ENCODE measurements at places on chromosomes 4 and X. TPM values are rescaled to one million over a fixed set of nuclear protein-coding genes. Genes with fewer than 3 reads are reported as not detected.

The CCSER1 gene
- total RNA-seq: 2.2 TPM

The HTR2C gene
- not detected for total RNA-seq

The HSFX3 gene
- total RNA-seq: not detected

The MAGEA11 gene
- total RNA-seq: not detected

The P2RY4 gene
- total RNA-seq: not detected
